ENCODE measurements at places on chromosomes 13 and 19. TPM values are rescaled to one million over a fixed set of nuclear protein-coding genes. Genes with fewer than 3 reads are reported as not detected.

RGL3 gene
- total RNA-seq, result 35.7 TPM

RASGRP4 gene
- total RNA-seq, result 5.3 TPM

NLRP4 gene
- not detected for total RNA-seq

PLA2G4C gene
- total RNA-seq, result 17.3 TPM

LPAR6 gene
- total RNA-seq, result 20.6 TPM

LHFPL6 gene
- total RNA-seq, result 50.5 TPM

C1QTNF9B gene
- 0.34 TPM for total RNA-seq

TMIGD2 gene
- 0.71 TPM for total RNA-seq

IL11 gene
- 0.44 TPM for total RNA-seq

PNMA8B gene
- total RNA-seq, result 2.1 TPM

C19orf73 gene
- 1.7 TPM for total RNA-seq

GNG8 gene
- not detected for total RNA-seq

FFAR3 gene
- 1.6 TPM for total RNA-seq

DENND1C gene
- 11.8 TPM for total RNA-seq

MYO1F gene
- total RNA-seq, result 42.6 TPM

KIR2DL3 gene
- total RNA-seq, result not detected

WDR62 gene
- 3.7 TPM for total RNA-seq

NDUFA13 gene
- total RNA-seq, result 246 TPM

TEKTIP1 gene
- total RNA-seq, result 3.2 TPM

ZNF835 gene
- 3.0 TPM for total RNA-seq

UTP14C gene
- 18.2 TPM for total RNA-seq

DAND5 gene
- total RNA-seq, result 0.13 TPM

ELSPBP1 gene
- total RNA-seq, result not detected

PRR22 gene
- 4.5 TPM for total RNA-seq

ITGBL1 gene
- total RNA-seq, result 50.0 TPM

PDX1 gene
- not detected for total RNA-seq

MBNL2 gene
- 86.3 TPM for total RNA-seq

Data from left lung (tissue), 14 donors.